Renal cortical epithelial cell (primary cell): ENCODE measurements at places on chromosomes 4 and X.
A peak's percentile ranks its signal among the peaks of the same experiment; 100 is the strongest.

DNA sequence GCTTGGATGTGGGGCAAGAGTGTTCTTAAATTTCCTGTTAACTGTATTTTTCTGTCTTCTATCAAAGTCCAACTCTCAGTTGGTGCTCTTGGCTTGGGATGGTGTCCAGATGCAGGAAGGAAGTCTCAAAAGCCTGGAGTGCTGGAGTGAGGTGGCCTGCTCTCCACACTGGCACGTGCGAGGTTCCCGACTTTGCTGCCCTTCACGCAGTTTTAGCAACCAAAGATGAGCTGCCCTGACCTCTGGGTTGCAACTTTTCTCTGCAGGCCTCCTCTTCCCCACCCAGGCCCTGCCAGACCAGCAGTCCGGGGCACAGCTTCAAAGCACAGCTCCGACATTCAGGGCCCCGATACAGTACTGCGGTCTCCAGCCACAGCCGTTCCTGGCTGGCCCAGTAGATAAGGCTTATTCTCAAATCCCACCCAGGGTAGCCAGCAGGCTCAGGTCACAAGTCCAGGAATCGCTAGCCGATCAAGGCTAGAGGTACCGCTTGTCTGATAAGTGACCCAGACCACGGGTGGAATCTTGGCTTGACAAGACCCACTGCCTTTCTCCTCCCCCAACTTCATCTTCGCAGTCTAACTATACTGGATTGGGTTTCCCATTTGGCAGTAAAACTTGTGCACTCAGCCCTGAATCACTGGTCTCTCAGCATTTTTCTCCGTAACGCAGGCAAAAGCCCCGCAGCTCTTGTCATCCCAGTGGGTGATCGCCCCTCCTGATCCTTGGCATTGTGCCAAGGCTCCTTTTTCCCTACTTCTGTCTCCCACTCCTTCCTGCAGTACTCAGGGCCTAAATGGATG is 21.8 kb upstream of the JADE1 start:
- DNase-seq: no peak

DNA sequence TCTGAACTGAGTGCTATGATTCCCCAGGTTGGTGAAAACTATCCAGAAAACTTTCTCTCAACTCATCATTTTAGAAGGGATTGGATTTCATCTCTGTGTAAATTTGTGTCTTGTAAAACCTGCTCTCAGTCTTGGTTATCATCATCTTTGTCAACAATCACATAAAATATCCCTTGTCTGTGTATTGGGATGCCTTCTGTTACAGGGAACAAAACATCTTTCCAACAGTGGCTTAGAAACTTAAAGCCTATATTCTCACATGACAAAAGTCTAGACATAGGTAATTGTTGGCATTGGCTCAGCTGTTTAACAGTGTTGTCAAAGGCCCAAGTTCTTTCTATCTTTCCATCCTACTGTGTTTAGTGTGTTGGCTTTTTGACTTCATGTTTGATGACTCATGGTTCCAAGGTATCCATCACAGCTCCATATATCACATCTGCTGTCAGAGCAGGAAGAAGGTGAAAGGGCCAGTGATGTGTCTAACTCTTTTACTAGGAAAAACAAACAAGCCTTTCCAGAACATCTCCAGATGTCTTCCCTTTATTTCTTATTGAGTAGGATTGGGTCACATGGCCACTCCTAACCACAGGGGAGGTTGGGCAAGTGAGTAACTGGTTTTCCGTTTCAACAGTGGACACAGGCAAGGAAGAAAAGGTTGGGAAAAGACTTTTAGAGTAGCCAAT is 65.0 kb downstream of the PHEX start:
- peak; percentile 71 for DNase-seq

DNA sequence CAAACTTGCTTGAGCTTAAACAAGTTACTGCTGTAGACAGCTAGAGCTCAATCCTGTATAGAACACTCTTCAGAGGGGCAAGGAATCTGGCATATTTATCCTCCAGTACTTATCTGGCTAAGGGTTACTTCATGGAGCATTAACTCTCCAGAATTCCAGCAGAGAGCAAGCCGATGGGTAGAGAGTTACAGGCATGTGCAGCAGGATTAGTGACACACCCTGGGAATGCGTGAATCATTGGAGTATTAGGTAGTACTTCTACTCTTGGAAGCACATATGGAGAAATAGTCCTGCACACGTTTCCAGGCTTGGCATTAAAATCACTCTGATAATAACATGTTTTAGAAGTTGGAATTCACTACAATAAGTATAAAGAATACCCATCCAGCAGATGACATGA is 35.4 kb downstream of the GRXCR1 start:
- DNase-seq: peak; percentile 69

GRCh38 chr4:54061067-54061466 is 3.3 kb downstream of the CHIC2 start:
- no peak for DNase-seq

GRCh38 chr4:164701665-164702064 is 52.3 kb upstream of the SMIM31 start:
- DNase-seq: no peak

- no peak for DNase-seq
Observed at GRCh38 chr4:121168446-121169281, 4.5 kb upstream of the TNIP3 start.

GRCh38 chr4:33200377-33200776 is 2480.2 kb downstream of the PCDH7 start:
- no peak for DNase-seq

DNA sequence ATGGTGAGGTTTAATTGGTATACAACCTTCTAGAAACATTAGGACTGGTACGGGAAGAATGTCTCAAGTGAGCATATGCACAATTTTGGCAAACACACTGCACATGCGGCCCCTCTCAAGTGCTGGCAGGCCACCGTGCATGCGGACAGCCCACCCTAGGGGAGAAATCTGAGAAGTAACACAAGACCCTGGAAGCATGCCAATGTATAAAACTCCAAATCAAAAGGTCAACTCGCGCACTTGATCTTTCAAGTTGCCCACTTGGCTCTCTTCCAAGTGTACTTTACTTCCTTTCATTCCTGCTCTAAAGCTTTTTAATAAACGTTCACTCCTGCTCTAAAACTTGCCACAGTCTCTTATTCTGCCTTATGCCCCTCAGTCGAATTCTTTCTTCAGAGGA is 488.3 kb downstream of the CFAP47 start:
- no peak for DNase-seq

DNA sequence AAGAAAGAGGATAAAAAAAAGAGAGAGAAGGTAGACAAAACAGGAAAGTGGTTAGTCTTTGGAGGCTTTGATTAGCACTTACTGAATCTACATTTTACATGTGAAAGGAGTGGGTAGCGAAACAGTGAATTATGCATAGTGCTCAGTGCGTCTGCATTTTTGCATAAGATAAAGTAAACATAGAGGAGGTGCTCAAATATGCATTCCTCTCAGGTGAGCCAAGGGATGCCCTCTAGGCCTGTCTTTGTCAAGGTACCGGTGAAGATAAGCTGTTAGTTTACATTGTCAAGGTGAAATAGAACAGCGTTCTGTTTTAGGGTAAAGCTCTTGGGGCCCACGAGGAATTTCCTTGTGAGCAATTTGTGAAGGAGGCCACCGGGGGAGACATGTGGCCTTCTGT is 260.6 kb downstream of the TRIML1 start:
- no peak for DNase-seq

DNA sequence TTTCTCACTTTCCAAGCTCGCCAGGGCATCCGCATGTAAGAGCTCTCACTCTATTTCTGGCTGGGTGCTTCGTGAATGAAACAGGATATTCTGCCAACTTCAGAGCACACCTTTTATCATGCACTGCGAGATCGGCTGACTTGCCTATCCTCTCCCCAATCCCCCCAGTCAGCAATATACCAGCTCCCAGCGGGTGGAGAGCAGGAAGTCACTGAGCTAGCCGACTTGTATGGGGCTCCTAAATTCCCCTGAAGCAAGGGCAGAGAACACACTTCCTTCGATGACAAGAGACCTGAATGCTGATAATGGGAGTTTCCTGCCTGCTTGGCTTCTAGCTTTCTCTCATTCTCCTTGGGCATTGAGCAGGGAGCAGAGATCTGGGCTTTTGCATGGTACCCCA is 33.8 kb upstream of the MAMLD1 start:
- no peak for DNase-seq

GRCh38 chr4:38290366-38290765 is 330.2 kb downstream of the PTTG2 start:
- peak; percentile 6 for DNase-seq

DNA sequence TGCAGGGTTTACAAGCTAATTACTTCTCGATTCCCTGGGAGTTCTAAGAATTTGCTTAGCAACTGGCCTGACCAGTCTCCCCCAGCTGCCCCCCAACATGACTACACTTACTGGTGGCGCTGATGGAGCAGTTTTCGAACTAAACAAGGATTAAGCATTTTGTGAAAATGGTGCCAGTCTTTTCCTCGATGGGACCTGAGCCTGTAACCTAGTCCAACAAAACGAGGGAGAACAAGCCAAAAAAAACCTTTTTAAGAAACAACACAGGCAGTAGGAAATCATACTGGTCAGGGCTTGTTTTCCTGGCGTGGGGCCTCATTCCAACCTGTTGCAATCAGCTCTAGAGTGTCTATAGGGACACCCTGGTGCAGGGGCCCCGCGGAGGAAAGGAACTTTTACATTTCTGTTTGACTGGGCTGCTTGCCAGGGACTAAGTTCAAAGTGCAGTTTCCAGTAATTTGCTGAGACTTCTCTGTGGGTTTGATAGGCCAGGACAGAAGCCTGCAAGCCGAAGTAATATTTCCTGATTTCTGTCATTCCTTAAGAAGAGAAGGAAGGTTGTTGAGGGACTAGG is 158.7 kb downstream of the SPRY1 start:
- peak; percentile 95 for DNase-seq

GRCh38 chrX:138890491-138890890 is 179.0 kb upstream of the FGF13 start:
- DNase-seq: peak; percentile 67

GRCh38 chr4:95910749-95911148 is 70.9 kb downstream of the PDHA2 start:
- no peak for DNase-seq

GRCh38 chrX:39477762-39478120 is 620.0 kb downstream of the BCOR start:
- DNase-seq: peak; percentile 46

DNA sequence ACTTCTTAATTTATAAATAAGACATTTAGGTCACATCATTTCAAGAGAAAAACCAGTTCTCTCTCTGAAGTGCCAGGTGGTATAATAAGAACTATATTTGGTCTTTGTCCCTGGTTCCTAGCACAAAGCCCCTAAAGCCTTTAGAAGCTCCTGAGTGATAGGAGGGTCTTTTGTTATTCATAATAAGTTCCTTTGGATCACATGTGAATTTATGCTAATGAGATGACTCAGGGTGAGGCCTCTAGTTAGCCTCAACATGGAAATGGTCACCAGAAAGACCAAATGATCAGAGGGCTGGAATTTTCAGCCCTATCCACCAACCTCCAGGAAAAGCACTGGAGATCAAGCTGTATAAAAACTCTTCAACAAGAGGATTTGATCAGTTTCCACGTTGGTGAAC is 68.1 kb upstream of the BLTP1 start:
- DNase-seq: no peak

DNA sequence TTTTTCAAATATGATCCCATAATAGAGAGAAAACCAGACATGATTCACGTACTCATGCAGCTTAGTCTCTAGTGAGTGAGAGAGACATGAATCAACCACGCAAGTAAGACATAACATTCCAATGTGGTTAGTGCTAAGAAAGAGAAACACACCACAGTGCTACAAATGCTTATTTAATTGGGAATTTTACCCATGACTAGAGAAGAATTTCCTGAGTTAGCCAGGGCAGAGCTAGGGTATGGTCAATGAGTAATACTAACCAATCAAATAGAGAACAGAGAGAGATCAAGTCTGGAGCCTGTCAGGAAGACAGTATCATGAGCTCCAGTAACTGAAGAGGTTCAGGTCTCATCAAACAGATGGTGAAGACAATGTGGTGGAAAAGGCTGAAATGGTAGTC is 495.2 kb downstream of the PDGFC start:
- DNase-seq: peak; percentile 99

GRCh38 chrX:10189317-10190268 is 32.8 kb downstream of the CLCN4 start:
- peak; percentile 21 for DNase-seq
